ENCODE measurements at places on chromosomes 3 and 15. TPM values are rescaled to one million over a fixed set of nuclear protein-coding genes. Genes with fewer than 3 reads are reported as not detected.

GPR160 gene
- 6.3 TPM for total RNA-seq

MUC20 gene
- total RNA-seq = 1.7 TPM

PRR20G gene
- total RNA-seq = not detected

GOLGA8T gene
- not detected for total RNA-seq

CEMIP gene
- total RNA-seq = 0.85 TPM

CLDN18 gene
- not detected for total RNA-seq

MESP2 gene
- total RNA-seq = 0.48 TPM

ATG7 gene
- 86.0 TPM for total RNA-seq

KIF15 gene
- total RNA-seq = 2.4 TPM

THRB gene
- 10.0 TPM for total RNA-seq

AMIGO3 gene
- total RNA-seq = not detected

SLC2A2 gene
- total RNA-seq = under 0.01 TPM

ZWILCH gene
- total RNA-seq = 9.2 TPM

SLC28A1 gene
- total RNA-seq = not detected

ADAMTS17 gene
- total RNA-seq = 1.7 TPM
